ENCODE measurements at places on chromosomes 1 and 21. TPM values are rescaled to one million over a fixed set of nuclear protein-coding genes. Genes with fewer than 3 reads are reported as not detected.

WNT9A gene
- not detected for polyA plus RNA-seq

ASB17 gene
- polyA plus RNA-seq, result not detected

AK5 gene
- 0.18 TPM for polyA plus RNA-seq

LCE2B gene
- not detected for polyA plus RNA-seq

SAMD11 gene
- polyA plus RNA-seq, result not detected

PDPN gene
- polyA plus RNA-seq, result not detected

SGIP1 gene
- polyA plus RNA-seq, result not detected

KCNJ10 gene
- not detected for polyA plus RNA-seq

LIN28A gene
- not detected for polyA plus RNA-seq

DNA sequence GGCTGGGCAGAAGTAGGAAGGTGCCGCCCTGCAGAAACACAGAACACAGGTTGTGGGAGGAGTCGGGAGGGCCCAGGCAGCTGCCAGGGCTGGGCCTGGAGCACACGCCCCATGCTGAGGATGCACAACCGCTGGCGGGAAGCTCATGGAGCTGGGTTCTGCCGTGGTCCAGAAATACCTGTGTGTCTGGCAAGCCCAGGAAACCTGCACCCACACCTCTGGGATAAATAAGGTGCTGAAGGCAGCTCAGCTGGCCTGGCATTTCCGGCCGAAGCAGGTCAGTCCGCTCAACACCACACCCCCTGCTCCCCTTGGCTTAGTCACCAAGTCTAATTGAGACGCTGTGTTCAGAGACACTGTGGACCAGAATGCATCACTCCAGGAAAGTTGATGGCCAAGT lies 32.1 kb downstream of the CTNNBIP1 start:
- DNase-seq, result no peak

DNA sequence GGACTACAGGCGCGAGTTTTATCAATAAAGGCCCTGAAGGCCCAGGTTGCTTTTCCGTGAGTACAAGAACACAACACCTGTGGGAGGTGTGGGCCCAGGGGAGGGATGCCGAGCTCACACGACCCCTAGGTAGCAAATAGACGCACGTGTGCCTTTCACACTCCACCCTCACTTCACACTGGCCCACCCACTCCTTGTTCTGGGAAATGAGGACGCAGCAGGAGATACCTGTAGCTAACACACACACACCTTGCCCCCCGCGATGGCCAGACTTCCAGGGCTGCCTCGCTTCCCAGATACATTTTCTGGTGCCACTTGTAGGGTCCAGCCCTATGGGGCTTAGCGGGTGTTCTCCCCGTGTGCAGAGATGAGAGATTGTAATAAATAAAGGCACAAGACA lies 4.3 kb upstream of the CCDC27 start:
- no peak for DNase-seq

GRCh38 chr1:75338616-75339483 lies 204.7 kb downstream of the LHX8 start:
- peak; percentile 41 for DNase-seq

DNA sequence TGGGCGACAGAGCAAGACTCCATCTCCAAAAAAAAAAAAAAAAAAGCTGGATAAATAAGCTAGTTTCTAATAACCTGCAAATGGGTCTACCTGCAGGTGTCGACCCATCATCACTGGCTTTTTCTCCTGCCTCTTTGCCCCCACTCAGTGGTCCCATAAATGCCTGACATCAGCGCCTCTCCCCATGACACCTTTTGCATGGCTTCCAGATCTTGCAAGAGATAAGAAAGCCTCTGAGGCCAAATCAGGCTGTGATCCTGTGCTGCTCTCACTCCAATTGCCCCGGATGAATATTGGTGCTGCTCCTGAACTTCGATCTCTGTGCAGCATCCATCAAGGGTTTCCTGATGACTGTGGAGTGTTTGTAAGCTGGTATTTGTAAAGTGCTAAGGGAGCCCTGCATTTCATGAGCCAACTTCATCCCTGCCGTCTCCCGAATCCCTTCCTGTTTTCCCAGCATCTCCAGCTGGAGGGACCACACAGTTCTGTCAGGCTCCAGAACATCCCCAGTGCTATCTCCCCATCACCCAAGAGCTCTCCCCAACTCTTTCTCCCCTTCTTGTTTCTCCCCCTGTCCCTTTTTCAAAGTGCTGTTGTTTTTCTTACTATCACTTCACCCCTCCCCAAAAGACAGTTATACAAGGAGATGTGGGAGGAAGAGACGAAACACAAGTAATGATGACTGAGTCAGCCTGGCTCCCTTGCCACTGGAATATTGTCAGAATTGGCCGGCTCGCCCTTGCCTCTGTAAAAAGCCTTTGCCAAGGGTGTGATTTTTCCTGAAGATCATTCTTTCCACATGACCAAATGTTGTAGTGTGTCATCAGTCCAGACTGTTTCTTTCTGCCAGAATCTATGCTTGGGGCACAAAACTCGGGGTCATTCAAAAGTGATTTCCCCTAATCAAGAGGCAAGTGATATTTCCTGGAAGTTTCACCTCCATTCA lies 2.8 kb upstream of the EFHD2 start:
- peak; percentile 6 for DNase-seq

GRCh38 chr1:47502746-47503370 lies 65.0 kb downstream of the FOXD2 start:
- no peak for DNase-seq

DNA sequence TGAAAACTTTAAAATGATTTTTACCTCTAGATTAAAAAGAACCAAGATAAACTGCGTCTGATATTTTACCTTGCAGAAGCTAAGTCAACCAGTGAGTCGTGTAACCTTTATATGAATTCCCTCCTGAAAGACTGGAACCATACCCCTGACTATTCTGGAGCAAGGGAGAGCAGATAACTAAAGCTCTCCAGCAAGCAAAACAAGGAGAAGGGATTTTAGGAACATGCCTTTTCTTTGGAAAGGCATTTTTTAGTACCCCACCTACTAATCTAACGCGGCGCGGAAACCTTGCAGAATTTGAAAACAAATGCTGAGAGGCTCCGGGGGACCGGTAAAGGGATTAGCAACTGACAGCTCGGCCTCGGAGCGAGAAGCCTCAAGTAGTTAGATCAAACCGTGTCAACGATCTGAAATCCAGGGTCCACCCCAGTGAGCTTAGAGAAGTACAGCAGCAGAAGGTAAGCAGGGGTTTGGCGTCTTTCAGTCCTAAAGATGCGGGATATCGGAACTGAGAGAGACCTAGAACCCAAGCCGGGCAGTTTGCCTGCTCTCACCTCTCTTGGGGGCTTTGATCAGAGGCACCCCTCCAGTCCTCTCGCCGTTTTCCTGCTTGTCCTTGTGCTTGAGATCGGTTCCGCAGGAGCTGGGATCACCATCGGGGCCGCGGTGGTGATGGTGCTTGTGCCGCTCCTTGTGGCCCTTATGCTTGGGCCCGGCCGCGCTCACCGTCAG lies 954 bp downstream of the RSBN1 start:
- DNase-seq, result no peak

DNA sequence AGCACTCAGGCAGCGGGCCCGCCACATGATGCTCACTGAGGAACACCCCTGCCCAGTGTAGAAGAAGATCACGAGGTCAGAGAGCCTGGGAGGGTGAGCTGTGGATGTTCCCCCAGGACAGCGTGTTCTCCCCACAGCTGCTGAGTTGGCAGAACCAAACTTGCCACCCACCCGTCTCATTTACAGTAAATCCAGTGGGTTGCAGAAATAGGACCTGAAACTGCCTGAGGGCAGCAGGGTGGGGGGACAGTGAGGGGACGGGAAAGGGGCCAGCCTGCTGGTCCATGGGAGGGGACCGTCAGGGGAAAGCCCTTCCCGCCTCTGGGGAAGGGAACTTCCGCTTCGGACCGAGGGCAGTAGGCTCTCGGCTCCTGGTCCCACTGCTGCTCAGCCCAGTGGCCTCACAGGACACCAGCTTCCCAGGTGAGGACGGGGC lies at the start of gene C1QB:
Gene C1QB (plus strand): TSS at position 356 of the 436 bp plus-strand sequence. CDS start 6,227 bp downstream, outside the sequence.
- DNase-seq, result no peak

DNA sequence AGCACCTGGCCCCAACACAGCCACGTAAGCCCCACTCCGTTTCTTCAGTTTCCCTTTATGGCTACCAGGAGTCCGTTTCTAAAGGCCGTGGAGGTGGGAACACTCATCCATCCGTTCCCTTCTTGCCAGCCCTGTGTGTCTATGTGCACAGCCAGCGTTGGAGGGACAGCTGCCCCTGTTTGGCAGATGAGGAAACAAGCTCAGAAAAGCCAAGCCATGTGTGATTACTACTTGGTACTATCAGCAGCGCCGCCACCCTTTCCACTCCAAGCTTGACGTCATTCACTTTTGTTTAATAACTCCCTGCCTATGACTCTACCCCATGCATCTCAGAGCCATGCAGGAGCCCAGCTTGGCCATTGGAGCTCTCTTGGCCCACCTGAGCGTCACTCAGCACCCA lies 3.5 kb downstream of the LRP8 start:
- DNase-seq, result no peak

- DNase-seq, result no peak
Measured at GRCh38 chr1:229886636-229887035, 180.4 kb upstream of the GALNT2 start.

GRCh38 chr1:84688463-84689061 lies 1.7 kb downstream of the SSX2IP start:
- no peak for DNase-seq

DNA sequence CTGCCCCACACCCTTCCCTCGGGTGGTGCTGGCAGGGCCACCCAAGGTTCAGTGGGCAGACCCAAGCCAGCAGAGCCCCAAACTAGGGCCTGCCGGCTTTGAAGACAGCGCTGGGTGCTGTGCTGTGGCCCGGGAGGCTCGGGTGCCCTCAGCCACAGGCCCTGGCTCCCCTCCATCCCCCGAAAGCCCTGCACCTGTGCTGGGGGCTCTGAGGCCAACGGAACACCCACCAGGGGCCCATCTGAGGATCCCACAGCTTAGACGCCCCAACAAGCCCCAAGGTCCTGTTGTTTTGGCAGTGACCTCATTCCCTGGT lies 8.6 kb downstream of the ITGB2 start:
- no peak for DNase-seq

DNA sequence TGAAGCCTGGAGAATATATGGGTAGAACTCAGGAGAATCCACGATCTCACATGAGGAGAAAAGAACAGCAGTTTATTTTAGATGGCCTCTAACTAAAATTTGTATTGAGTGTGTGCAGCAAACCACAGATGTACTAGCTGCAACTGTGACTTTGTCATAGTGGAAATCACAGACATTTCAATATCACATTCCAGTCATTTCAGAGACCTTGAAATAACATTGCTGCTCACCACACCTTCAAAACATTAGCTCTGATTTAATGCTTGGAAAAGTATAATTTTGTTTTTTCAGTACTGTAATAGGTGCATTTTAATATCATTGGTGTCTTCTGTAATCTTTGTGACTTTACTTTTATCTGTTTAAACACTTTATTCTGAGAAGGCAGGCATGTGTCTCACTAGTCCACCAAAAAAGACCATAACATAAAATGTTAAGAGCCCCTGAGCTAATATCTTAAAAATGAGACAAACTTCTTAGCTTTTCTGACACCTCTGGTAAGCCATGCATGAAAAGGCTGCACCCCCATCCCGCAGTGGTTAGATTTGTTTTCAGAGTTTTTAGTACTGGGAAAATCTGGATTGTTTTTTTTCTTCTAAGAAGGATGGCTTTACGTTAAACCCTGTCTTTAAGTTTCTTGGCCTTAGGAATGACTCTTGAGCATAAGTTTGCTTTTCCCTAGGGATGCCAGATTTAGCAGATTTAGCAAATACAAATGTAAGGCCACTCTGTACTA lies 30.1 kb downstream of the KCNJ15 start:
- DNase-seq, result no peak

DNA sequence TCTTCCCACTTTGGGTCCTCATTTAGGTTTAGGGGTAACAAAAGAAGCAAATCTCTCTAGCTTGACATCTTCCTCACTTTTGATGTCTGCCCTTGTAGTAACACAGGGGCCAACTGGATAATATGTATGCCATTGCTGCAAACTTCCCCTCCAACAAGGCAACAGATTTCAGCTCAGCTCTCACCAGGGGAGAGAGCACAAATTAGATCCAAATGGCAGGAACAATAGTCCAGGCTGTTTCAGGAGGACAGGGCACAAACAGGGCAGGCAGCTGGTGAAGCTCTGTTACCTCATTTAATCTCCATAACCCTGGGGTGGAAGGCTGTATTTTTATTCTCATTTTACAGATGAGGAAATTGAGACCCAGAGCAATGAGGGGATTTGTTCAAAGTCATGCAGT lies 4.3 kb upstream of the PIK3R3 start:
- no peak for DNase-seq

DNA sequence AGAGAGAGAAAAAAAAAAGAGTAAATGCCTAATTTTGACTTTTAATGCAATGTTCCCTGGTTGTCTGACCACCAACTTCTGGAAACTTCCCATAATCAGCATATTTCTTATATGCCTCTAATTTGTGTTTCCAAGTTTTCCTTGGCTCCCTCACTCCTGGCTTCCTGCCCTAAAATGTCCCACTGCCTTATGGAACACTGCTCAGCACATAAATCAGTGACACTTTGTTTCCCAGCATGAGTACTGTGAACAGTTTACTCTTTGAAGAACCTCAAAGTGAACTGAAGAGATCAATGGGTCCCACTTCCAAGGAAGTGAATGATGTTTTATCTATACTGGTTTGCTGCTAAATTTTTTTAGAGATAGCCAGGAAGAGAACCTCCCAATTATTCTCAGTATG lies 271.3 kb upstream of the PRMT6 start:
- DNase-seq, result no peak

- no peak for DNase-seq
Measured at GRCh38 chr1:163467289-163467688, 145.5 kb downstream of the NUF2 start.

DNA sequence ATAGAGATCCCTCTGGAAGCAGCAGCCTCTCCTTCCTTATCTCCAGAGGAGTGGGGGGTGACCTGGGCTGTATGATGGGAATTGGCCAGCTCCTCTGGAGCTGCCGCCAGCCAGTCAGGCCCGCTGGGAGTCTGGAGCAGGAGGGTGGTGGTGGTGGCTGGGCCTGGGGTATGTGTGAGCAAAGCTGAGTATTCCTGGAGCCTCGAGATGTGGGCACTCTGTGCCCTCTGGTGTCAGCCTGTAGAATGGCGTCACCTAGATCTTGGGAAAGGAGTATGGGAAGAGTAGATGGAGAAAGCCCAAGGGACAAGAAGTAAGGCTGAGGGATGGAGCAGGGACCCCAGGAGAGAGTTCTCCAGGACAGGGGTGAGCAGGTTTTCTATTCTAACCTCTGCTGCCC lies 16.0 kb downstream of the VANGL2 start:
- no peak for DNase-seq

- no peak for DNase-seq
Measured at GRCh38 chr1:2206813-2207487, 12.4 kb upstream of the FAAP20 start.

DNA sequence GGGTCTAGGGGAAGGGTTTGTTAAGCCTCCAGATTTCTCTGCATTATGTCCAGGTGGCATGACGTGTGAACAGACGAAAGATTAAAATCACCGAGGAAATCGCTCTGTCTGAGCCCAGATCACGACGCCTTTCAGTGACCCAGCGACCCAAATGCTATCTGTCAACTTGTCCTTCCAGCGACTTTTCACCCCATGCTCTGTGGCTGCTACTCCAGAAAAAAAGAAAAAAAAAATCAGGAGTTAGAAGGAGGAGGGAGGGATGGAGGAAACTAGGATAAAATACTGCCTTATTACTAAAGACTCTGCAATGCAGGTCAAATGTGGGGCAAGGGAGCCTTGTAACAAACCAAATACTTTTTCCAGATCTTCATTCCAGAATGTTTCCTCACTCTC lies 352.0 kb downstream of the NUF2 start:
- DNase-seq, result no peak

Data from B cell (primary cell).